HTR-8/SVneo (cell line): ENCODE measurements at places on chromosomes 11 and 22.

DNA sequence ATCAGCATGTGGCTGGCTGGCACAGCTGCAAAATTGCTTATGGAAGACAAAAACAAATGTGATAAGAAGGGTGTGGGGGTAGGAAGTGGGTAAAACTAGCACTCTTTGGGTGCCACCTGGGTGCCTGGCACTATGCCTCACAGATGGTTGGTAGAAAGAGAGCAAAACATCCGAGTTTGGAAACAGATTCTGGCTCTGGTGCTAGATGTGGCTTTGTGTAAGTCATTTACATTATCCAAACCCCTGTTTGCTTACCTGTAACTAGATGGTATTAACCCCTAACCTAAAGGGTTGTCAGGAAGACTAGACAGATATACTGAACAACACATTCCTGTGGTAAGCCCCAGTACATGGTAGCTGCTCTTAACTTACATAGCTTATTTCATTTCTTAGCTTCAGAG, 905.6 kb downstream of the DLG2 start:
- DNase-seq: no peak

GRCh38 chr11:61828629-61829407, 718 bp downstream of the FADS2 start:
- DNase-seq: no peak

GRCh38 chr22:23110922-23111527, 30.8 kb downstream of the RSPH14 start:
- DNase-seq: no peak

DNA sequence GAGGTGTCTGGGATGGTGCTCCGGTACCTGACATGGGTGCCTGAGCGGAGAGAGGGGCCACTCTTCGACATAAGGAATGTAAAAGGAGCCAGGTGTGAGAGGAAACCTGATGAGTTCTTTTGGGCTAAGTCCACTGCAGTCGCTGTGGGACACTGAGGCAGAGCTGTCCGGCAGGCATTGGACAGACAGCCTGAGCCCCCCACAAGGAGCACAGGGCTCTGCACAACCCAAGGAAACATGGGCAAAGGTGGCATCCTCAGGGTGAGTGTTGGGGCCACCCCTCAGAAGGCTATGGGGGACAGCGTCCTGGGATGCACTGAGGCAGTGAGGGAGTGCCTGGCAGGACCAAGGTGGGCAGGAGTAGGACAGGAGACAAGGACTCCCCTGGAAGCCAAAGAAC, 57.7 kb upstream of the EMID1 start:
- DNase-seq: no peak

- DNase-seq: no peak
Observed at GRCh38 chr22:30429887-30430286, 4.3 kb downstream of the MTFP1 start.

DNA sequence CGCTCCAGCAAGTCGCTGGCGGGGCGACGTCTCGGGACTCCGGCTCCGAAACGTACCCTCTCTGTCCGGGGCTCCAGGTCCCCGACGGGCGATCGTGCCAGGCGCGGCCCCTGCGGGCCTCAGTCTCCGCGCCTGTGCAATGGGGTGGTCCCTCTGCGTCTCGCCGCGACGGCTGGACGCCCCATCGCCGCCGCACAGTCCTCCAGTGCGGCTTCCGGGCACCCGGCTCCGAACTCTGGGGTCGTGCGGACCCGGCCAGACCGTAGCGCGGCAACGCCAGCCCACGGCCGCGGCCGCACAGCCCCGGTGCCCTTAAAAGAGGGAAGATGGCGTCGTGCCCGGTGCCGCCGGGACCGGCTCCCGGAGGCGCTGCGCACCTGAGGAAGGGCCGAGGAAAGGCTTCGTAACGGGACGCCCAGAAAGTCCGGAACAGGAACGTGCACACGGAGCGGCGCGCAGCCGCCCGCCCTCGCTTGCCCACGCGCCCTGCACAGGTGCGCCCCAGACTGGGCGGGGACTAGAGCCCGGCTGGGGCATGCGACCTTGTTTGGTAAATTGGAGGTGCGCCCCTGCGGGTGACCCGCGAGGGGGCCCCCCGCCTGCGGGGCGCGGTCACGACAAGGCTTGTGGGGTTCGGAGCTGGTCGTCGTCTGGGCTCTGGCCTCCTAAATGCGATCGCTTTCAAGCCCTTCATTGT, 525 bp downstream of the BIK start:
- DNase-seq: no peak

DNA sequence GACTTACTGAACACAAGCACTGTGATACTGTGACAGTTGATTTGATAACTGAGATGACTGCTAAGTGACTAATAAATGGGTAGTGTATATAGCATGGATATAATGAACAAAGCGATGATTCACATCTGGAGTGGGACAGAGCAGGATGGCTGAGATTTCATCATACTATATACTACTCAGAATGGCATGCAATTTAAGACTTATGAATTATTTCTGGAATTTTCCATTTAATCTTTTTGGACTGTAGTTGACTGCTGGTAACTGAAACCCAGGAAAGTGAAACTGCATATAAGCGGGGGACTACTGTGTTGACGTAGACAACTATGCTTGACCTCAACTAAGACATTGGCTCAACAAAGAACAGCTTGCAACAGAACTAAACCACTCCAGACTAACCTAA, 20.0 kb upstream of the NUCB2 start:
- DNase-seq: peak; percentile 52

DNA sequence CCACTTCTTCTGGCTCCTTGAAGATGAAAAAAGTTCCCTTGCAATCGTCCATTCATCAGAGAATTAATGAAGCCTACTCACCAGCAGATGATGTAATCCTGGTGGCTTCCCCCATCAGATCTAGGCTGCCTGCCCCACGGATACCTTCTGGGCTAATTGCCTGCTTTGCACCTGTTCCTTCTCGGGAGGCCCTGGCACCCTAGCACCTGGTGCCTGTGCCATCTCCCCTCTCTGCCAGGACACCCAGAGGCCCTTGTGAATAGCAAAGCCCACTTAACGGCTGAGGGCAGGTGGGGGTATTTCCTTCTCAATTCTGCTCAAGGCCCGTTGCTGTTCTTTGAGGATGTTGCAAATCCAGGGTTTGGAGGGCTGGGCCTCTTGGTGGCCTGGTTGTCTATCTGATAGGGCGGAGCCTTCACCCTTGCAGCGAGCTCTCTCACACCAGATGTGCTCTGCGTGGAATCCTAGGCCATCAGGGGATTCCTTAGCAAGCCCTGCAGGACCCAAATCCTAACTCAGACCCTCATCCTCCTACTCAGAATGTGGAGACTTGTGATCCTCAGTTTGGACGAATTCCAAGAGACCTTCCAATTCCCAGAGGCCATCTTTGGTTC, at the start of gene LMO2:
Gene LMO2, minus strand, starts transcription at position 363 of the 614 bp plus-strand sequence. CDS start 22,360 bp downstream, outside the sequence.
- no peak for DNase-seq

DNA sequence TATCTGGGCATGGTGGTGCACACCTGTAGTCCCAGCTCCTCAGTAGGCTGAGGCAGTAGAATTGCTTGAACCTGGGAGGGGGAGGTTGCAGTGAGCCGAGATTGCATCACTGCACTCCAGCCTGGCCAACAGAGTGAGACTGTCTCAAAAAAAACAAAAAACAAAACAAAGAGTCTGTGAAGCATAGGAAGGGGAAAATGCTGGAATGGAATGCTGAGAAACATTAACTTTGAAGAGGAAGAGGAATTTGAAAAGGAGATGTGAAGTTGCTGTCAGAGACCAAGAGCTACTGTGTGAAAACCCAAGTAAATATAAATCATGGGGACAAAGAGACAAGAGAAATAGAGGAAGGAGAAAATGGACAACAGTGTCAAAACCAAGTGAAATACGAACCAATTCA, 455.1 kb upstream of the ARHGAP42 start:
- no peak for DNase-seq

- DNase-seq: no peak
Observed at GRCh38 chr22:43237280-43237679, 50.3 kb upstream of the TTLL12 start.

- no peak for DNase-seq
Observed at GRCh38 chr11:27447288-27448183, 25.1 kb downstream of the LGR4 start.

GRCh38 chr11:110249066-110249465, 47.3 kb downstream of the RDX start:
- DNase-seq: no peak
